CD4-positive, CD25-positive, alpha-beta regulatory T cell (primary cell): ENCODE measurements at places on chromosomes 3 and 15.

DNA sequence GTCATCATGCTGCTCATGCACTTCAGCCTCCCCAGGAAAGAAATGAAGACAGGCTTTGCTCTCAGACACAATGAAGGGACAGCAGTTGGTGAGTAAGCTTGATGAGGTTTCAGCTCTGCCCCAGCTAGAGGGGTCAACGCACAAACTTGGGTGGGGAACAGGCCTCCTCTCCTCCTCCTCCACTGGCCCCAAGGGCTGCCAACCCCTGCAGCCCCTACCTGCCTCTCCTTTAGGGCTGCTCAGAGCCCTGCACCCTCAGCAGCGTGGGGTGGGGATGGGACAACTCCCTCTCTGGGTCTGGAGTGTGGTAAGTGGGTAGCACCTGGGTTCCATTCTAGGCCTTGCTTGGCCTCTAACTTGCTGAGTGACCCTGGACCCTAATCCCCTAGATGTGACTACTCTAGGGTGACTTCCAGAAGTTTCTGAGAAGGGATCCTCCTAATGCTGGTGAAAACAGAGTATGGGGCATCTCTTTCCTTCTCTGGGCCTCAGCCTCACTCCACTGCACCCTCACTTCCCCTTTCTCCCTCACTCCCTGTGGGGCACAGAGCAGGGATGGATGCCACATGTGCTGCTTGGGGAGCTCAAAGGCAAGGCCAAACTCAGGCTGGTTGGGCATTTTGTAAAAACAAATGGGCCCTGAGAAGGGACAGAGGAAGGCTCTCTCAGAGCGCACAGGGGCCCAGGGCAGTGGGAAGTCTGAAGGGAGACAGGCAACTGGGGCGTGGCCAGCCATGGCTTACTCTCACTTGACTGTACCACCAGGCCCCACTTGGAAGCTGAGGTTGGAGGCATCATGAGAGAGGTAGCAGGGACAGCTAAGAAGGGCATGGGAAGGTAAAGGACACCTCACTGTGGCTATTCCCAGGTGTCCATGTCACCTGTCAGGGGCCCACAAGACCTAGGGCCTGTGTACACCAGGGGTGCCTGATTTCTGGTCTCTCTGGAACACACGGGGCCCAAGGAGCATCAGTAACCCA is 64.0 kb downstream of the SYNM start:
- H3K27ac ChIP-seq, result no peak overlapping the region
- DNase-seq, result no peak

- H3K27me3 ChIP-seq, result no peaks in the 10 kb centered on the region
- H3K4me1 ChIP-seq, result no peaks in the 10 kb centered on the region
- DNase-seq, result no peak
- H3K36me3 ChIP-seq, result no peaks in the 10 kb centered on the region
- no peak overlapping the region for H3K27ac ChIP-seq
Observed at GRCh38 chr3:13539292-13539638, 9.7 kb upstream of the FBLN2 start.

GRCh38 chr3:127749787-127750225 is 72.5 kb downstream of the MGLL start:
- DNase-seq, result no peak
- H3K27ac ChIP-seq, result no peak overlapping the region
- no peaks in the 10 kb centered on the region for H3K36me3 ChIP-seq

GRCh38 chr3:189103208-189103607 is 68.6 kb upstream of the TPRG1 start:
- H3K4me3 ChIP-seq, result no peak overlapping the region
- no peaks in the 10 kb centered on the region for H3K36me3 ChIP-seq
- no peak for DNase-seq
- H3K27ac ChIP-seq, result no peak overlapping the region
- H3K27me3 ChIP-seq, result no peaks in the 10 kb centered on the region

GRCh38 chr3:43366481-43366880 is 80.1 kb downstream of the SNRK start:
- no peak for DNase-seq
- H3K36me3 ChIP-seq, result no peaks in the 10 kb centered on the region
- H3K4me1 ChIP-seq, result no peaks in the 10 kb centered on the region
- no peak overlapping the region for H3K4me3 ChIP-seq
- H3K27me3 ChIP-seq, result no peaks in the 10 kb centered on the region

DNA sequence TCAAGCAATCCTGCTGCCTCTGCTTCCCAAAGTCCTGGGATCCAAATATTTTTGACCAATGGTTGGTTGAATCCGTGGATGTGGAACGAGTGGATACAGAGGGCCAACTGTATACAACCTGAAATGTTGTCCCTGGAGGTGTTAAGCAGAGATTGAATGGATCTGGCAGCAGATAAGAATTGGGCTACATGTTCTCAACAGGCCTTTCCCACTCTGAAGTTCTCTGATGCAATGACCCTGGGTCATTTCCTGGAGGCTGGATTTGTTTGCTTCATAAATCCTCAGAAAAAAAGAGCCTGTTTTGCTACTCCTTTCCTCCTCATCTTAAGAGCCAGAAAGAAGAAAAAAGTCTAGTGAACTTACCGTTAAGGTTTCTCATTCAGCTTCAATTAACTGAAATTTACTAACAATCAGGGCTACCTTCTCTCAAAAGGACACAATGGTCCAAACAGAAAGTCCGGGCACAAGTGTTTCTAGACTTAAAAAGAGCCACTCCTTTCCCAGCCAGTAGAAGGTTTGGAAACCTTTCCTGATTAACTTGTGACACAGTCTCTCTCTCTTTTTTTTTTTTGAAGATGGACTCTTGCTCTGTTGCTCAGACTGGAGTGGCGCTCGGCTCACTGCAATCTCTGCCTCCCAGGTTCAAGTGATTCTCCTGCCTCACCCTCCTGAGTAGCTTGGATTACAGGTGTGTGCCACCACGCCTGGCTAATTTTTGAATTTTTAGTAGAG is 6.5 kb downstream of the ARHGEF3 start:
- H3K27ac ChIP-seq, result peak overlapping the region; percentile 81
- peaks cover 11% of the 10 kb centered on the region for H3K36me3 ChIP-seq
- no peaks in the 10 kb centered on the region for H3K27me3 ChIP-seq

DNA sequence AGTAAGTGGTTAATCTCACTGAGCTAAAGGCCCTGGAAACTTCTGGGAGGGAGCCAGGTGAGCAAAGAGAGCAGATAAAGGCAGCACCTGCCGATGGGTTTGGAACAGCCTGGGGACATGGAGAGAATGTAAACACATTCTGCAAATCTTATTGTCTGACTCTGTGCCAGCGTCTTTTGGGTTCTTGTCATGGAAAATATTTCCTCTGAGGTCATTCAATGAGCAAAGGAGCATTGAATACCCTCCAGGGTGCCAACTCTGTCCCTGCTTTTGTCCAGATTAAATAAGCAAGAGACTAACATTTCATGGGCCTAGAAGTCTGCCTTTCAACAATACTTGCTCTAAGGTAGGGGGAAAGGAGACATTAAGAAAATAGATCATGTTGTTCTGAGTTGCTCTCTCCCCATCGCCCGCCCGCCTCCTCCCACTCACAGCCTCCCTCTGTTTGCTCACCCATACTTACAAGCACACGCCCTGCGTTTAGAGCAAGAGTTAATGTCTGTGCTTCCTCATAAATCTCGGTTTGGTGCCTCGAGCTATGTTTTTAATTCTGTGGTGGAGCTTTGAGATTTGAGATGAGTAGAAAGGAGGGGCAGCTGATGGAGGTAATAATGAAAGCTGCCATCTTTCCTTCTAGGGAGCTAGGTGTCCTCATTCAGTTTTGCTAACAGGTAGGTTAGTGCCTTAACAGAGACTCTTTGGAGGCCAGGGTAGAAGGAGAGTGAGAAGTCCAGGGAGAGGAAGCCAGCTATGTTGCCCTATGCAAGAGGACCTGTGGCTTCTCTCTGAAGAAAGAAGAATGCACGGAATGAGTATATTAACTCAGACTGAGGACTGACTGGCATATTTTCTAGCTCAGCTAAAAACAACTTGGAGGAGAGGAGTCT is 132.9 kb downstream of the TPRG1 start:
- H3K27ac ChIP-seq, result no peak overlapping the region
- H3K4me3 ChIP-seq, result no peak overlapping the region
- H3K4me1 ChIP-seq, result peaks cover 5% of the 10 kb centered on the region
- H3K36me3 ChIP-seq, result no peaks in the 10 kb centered on the region
- H3K27me3 ChIP-seq, result no peaks in the 10 kb centered on the region

DNA sequence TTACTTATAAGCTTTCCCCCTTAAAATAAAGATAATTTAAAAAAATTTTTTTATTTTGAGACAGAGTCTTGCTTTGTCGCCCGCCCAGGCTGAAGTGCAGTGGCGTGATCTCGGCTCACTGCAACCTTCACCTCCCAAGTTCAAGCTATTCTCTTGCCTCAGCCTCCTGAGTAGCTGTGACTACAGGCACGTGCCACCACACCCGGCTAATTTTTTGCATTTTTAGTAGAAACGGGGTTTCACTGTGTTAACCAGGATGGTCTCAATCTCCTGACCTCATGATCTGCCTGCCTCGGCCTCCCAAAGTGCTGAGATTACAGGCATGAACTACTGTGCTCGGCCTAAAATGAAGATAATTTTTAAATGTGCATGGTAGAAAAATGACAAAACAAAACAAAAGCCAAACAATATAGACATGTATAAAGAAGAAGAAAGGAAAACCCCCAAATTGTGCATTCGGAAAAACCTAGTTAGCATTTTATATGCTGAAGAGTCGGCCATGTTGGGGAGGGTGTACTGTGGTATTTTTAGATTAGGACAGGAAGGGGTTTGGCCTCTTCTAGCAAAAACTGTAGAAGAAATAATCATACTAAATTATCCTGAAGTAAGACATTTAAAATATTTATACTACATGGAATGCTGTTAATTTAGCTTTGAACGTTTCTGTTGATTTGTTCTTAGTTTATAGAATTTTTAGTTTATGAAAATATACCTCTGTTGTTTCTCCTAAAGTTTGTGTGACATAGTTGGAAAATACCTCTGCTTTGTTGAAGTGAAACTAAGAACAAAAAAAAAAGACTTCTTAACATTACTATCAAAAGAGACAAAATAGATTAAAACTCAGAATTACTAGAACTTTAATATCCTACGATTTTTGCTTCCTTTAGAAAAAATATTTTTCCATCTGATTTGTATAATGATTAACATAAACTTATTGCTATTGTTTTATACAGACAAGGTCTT is 7.4 kb downstream of the APPL1 start:
- H3K27ac ChIP-seq, result no peak overlapping the region
- no peaks in the 10 kb centered on the region for H3K4me1 ChIP-seq
- H3K27me3 ChIP-seq, result no peaks in the 10 kb centered on the region
- DNase-seq, result no peak
- no peak overlapping the region for H3K4me3 ChIP-seq
- H3K36me3 ChIP-seq, result peaks cover 26% of the 10 kb centered on the region

GRCh38 chr3:87694678-87695077 is 364.1 kb downstream of the CGGBP1 start:
- no peak overlapping the region for H3K27ac ChIP-seq
- no peaks in the 10 kb centered on the region for H3K27me3 ChIP-seq
- no peaks in the 10 kb centered on the region for H3K36me3 ChIP-seq
- no peak for DNase-seq
- H3K4me1 ChIP-seq, result no peaks in the 10 kb centered on the region

- DNase-seq, result no peak
- H3K4me3 ChIP-seq, result no peak within 1 kb of the TSS
- peaks cover 17% of the 10 kb centered on the region for H3K27me3 ChIP-seq
- peaks cover 15% of the 10 kb centered on the region for H3K4me1 ChIP-seq
- H3K36me3 ChIP-seq, result no peaks in the 10 kb centered on the region
- H3K27ac ChIP-seq, result no peak within 1 kb of the TSS
Observed at GRCh38 chr15:68578980-68579935, at the start of gene CORO2B. CORO2B (plus strand) TSS chr15:68578993; CDS start chr15:68579263, 270 bp downstream.

GRCh38 chr15:92984161-92984560 is 84.0 kb downstream of the CHD2 start:
- H3K27ac ChIP-seq, result no peak overlapping the region
- no peak for DNase-seq
- H3K4me1 ChIP-seq, result peaks cover 12% of the 10 kb centered on the region
- no peak overlapping the region for H3K4me3 ChIP-seq
- no peaks in the 10 kb centered on the region for H3K27me3 ChIP-seq

- no peak for DNase-seq
- H3K27ac ChIP-seq, result no peak overlapping the region
- no peak overlapping the region for H3K4me3 ChIP-seq
- peaks cover 2% of the 10 kb centered on the region for H3K27me3 ChIP-seq
- H3K36me3 ChIP-seq, result no peaks in the 10 kb centered on the region
Observed at GRCh38 chr15:58762731-58763130, 8.4 kb upstream of the MINDY2 start.

DNA sequence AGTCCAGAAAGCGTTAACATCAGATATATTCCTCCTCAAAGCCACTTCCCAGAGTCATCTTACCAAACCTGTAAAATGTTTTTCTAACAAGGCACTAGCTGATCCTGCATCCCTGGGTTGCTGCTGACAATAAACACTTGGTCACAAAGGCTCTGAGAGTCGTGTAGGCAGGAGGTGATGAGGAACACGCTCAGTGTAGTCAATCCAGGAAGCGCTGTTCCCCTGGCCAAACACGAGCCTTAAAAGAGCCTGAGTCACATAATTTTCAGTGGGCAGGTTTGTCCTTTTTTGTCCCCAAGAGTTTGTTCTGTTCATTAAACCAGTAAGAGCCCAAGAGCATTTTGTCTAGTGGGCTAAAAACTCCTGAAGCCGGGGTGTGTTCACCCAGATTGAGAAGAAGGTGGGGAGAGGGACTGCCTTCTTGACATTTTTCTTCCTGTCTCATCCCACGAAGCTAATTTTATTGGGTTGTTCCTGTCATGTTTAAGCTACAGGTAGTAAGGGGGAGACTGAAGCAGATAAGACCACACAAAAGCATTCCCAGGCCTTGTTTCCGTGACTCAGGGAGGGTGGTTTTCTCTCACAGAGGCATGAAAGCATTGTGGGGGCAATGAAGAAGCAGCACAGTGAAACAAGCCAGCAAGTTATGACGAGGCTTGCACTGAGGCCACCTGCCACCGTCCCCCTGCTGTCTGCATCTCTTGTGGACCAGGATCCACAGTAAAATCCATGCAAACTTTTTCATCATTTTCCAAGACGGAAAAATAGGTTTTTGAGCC is 73.7 kb downstream of the FOXB1 start:
- H3K4me3 ChIP-seq, result no peak overlapping the region
- peaks cover 3% of the 10 kb centered on the region for H3K4me1 ChIP-seq
- no peaks in the 10 kb centered on the region for H3K27me3 ChIP-seq

DNA sequence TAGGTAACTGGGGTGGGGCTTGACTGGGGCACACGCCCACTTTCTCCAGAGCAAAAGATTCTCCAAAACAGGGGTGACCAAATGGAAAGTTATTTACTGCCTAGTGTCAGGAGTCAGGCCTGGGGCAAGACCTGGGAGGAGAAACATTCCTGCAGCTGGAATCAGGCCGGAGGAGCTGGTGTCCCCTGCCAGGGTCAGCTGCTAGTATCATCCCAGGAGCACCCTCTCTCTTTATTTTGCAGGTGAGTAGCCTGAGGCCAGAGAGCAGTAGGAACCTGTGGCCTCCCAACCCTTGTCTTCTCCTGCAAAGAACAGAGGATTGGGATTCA is 32.9 kb downstream of the DNAJB8 start:
- H3K4me1 ChIP-seq, result no peaks in the 10 kb centered on the region
- no peak for DNase-seq
- no peak overlapping the region for H3K4me3 ChIP-seq
- no peaks in the 10 kb centered on the region for H3K36me3 ChIP-seq
- peaks cover 8% of the 10 kb centered on the region for H3K27me3 ChIP-seq
